ENCODE measurements at places on chromosomes 4 and X. TPM values are rescaled to one million over a fixed set of nuclear protein-coding genes. Genes with fewer than 3 reads are reported as not detected.

DYNLT3 gene
- total RNA-seq: 13.0 TPM

FGFBP2 gene
- not detected for total RNA-seq

ARHGAP36 gene
- total RNA-seq: not detected

NXF2B gene
- total RNA-seq: not detected

GDPD2 gene
- 0.31 TPM for total RNA-seq

INTU gene
- total RNA-seq: 25.0 TPM

MGAT4D gene
- not detected for total RNA-seq

ANOS1 gene
- 5.1 TPM for total RNA-seq

G3BP2 gene
- 178 TPM for total RNA-seq

CT55 gene
- 0.34 TPM for total RNA-seq

SPIN2A gene
- 5.3 TPM for total RNA-seq

ADRA2C gene
- 1.9 TPM for total RNA-seq

CPLX1 gene
- total RNA-seq: 4.6 TPM

SPANXN3 gene
- total RNA-seq: not detected

DNA sequence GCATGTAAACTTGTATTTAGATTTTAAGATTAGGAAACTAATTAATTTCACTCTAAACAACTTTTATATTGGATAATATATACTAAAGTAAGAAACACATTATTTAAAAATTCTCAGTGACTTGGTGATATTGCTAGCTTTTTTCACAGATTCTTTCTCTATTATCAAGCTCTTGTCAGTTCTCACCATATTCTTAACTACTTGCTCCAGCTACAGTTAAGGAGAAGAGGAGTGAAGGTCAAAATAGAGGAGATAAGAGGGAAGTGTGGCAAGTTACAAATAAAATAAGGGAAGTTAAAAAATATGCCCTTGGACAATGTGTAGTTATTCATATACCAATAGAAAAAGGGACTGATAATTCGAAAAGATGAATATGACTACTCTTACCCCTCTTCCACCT is 34.7 kb upstream of the NAF1 start:
- no peak for DNase-seq

DNA sequence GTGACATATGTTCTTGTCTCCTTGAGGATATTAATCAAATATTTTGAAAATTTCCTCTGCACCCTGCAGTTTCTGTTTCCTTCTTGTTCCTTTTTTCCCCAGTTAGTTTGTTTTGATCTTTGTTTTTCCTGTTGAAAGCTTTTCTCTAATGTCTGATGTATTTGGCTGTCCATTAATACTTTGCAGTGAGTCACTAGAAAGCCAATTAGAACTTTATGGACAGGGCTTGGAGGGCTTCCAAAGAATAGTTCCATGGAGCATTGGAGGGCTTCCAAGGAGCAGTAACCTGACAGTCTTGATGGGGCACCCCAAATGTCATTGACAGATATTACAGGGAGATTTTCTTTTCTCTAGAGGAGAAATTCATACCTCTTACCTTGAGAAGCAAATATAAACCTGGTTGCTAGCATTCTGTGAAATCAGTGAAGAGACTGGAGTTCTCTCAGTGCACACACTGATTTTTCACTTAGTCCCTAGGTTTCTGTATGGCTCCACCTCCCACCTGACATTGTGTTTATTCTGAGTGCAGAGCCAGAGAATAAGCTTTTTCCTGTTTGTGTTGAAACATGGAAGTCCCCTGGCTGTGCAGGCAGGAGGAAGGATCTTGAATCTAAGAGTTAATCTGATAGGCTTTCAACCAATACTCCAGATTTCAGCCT is 26.5 kb downstream of the SPARCL1 start:
- no peak for DNase-seq

DNA sequence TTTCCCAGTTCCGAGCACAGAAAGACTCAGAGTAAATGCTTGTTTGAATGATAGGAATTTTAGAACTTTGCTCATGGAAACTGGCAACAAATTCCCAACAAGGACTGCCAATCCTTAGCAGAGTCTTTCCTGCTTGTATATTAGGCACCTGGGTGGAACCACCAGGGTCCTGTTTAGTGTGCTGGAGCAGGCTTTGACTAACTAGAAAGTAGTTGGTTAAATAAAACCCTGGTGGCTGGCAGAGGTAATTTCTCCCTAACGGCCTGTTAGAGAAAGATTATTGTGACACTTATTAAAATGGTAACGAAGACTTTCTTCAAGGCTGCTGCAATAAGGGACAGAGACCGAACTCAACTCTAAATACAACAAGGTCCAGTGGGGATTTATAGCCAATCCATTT is 103.6 kb upstream of the TEX13D start:
- no peak for DNase-seq

- DNase-seq: no peak
Measured at GRCh38 chrX:69968950-69969349, 80.8 kb downstream of the AWAT2 start.

DNA sequence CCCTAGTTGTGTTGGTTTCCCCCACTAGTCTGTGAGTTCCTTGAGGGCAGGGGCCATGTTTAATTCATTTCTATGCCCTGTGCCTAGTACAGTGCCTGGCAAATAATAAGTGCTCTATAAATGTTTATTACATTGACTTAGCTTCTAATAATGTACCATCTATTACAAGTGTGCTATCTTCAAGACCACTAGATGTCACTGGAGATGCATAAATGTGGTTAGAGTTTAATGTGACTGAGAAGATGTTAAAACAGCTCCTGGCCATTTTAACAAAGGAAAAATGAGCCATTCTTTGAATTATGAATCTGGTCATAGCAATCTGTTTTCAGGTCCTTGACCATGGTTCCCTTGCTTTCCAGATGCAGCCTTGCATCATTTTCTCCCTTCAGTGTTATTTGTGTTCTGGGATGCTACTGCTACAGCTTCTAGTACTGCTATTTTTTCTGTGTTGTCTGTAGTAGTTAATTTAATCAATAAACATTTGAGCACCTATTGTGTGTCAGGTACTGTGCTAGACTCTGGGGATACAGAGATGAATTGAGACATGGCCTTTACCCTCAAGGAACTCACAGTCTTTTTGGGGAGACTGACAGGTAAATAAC is 43.2 kb downstream of the SLC9A6 start:
- no peak for DNase-seq

GRCh38 chrX:11135564-11136185 is 24.5 kb downstream of the HCCS start:
- DNase-seq: no peak

DNA sequence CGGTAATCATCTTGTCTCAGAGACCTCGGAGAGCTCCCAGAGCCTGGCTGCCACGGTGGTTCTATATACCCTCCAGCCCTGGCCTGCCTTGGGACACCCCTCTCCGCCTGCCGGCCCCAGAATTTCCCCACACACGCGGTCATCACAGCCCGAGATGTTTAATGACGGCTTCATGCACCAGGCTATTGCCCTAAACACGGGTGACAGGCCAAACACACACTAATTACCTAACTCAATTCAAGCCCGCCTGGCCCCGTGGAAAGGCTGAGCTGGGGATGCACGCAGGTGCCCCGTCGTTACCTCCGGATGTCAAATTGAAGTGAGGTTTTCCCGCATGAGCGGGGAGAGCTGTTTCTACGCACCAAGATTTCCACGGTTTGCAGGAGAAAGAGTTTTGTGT is 72.9 kb upstream of the PPP2R3B start:
- no peak for DNase-seq

- peak; percentile 44 for DNase-seq
Measured at GRCh38 chr4:20773144-20773997, 73.1 kb downstream of the PACRGL start.

DNA sequence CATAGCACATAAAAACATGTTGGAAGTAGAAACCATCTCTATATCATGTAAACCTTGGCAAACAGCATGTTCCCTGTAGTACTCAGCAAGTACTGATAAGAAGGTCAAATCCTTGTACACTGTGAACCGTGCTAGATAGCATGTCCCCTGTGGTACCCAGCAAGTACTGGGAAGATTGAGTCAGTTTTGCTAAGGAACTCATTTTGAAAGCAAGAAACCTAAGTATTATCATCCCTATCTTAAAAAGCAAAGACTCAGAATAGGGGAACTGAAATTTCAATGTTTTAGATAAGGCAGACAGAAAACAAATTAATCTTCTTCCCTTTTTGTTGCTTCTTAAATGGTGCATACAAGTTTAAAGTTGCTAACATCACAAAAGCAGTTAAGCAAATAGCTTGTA is 180.2 kb downstream of the RBM46 start:
- DNase-seq: no peak

GRCh38 chr4:5890063-5890727 is 2.7 kb downstream of the CRMP1 start:
- no peak for DNase-seq

GRCh38 chr4:127778102-127778501 is 4.0 kb upstream of the HSPA4L start:
- DNase-seq: no peak

- DNase-seq: no peak
Measured at GRCh38 chrX:7083468-7084396, 63.8 kb upstream of the STS start.

- DNase-seq: no peak
Measured at GRCh38 chrX:70456256-70456655, 11.6 kb downstream of the DLG3 start.

GRCh38 chrX:45198301-45198700 is 2.4 kb downstream of the DIPK2B start:
- DNase-seq: no peak

DNA sequence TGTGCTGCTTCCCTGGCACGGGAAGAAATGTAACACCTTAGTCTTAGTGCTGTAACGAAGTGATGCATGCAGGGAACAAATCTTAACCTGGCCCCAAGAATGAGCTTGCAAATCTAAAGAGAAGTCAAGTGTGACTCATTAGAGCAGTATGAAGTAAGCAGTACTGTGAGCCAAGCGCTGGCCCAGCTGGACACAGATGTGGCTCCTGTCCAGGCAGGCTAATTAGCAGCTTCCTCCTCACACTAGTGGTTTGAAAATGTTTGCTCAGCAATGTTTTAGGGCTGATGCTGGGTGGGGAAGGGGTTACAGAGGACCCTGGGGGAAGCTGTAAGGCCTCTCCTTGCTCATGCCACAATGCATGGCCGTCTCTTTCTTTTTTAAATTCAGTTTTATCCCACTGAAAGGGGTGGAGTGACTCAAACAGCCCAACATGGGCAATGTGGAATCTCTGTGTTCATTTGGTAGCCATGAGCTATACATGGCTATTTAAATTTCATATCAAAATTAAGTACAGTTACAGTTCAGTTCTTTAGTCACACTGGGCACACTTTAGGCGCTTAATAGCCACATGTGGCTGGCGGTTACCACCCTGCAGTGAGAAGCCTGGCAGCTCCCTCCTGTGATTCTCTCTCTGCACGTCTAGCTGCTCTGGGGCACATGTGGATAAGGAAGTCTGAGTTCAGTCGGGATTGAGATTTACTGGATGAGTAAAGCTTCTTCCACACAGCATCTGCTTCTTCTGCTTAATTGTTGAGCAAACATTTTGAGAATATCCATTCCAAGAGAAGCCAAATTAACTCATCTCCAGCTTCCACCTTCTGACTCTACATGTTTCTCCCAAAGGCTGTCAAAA is 48.8 kb downstream of the MAP7D2 start:
- no peak for DNase-seq

GRCh38 chrX:107715331-107716117 is 60.1 kb downstream of the TSC22D3 start:
- DNase-seq: no peak

DNA sequence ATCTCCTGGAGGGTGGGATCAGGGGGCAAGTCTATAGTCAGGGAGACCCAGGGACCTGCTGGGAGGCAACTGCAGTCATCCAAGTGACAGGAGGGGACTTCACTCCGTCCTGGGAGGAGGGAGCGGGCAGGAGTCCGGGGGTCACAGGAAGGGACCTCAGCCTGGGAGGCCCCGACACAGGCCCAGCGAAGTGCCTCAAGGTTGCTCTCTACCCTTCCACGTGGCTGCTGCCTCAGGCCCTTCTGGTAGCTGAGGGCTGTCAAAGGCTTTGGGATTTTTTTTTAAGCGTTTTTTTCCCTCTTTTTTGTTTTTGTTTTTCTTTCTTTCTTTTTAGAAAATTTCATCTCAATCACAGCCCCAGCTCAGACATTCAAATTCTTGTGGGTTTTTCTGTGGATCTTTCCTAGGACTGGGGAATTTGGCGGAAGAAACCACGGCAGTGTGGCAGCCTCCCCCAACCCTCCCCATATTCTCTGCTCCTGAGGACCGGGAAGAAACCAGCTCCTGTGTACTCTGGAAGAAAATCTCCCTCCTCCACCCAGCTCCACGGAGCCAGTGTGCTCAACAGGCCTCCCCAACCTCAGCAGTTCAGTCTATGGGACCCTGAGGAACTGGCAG is 1.4 kb upstream of the HAUS7 start:
- no peak for DNase-seq

- DNase-seq: peak; percentile 70
Measured at GRCh38 chr4:16226816-16227461, 668 bp upstream of the TAPT1 start.

DNA sequence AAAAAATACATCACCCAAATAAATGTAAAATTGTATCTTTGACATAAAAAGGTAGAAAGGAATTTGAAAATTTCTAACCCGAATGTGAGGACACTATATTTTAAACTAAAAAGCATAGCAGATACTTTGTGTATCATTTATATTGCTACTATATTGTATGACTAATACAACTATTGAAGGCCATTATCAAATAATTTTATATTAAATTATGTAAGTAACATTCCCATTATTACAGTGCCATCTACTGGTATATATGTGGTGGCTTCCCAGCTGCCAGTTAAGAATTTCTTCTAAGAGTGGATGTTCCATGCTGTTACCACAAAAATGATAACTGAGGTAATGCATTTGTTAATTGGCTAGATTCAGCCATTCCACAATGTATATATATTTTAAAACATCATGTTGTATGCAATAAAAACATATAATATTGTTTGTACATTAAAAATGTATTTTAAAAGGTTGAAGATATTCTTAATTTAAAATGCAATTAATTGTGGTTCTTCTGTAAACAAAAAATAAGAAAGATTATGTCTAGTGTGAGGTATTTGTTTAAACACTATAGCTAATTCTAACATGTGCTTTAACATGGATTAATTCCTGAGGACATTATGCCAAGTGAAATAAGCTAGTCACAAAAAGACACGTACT is 65.3 kb downstream of the EGF start:
- no peak for DNase-seq
